Trophoblast cell (in vitro differentiated cells and primary cell): ENCODE measurements at places on chromosomes 5 and 9.

DNA sequence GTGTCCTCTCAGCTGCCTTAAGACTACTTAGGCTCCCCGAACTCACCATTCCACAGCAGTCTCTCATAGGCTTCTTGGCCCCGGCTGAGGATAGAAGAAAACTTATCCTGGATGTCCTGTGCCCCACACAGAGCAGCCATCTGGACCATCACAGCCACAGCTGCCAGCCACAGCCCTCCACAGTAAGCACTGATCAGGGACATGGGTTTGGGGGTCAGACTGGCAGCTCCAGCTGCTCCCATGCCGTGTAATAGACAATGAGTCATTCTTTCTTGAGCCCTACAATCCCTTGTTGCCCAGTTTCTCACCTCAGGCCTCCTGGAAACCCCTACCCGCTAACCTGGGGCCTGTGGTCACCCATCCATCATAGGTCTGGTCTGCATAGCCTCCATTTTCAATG is 5.7 kb downstream of the CREB3 start:
- no peak for DNase-seq
- no peak overlapping the region for H3K4me3 ChIP-seq
- peaks cover 56% of the 10 kb centered on the region for H3K36me3 ChIP-seq
- H3K27me3 ChIP-seq, result no peaks in the 10 kb centered on the region

DNA sequence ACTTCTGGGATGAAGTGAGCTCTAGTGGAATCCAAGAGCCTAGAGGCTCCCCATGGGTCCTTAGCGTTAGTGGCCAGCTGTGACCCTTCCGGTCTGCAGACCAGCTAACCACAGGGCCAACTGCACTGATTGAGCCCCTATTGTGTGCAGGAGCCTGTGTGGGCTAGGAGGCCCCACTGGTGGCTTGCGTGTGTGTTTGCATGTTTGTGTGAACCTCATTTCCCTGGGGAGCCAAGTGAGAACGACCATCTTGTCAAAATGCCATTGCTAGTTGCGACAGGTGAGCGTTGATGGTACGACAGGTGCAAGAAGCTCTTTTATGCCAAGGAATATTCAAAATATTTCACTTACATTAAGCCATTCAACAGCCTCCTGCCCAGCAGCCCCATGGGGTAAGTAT is 44.1 kb upstream of the ANKRD33B start:
- no peak overlapping the region for H3K4me3 ChIP-seq
- DNase-seq, result no peak
- no peak overlapping the region for H3K27ac ChIP-seq
- H3K27me3 ChIP-seq, result no peaks in the 10 kb centered on the region

- no peak overlapping the region for H3K4me3 ChIP-seq
- H3K27ac ChIP-seq, result no peak overlapping the region
- H3K4me1 ChIP-seq, result peaks cover 7% of the 10 kb centered on the region
Measured at GRCh38 chr9:87594662-87595061, 97.0 kb downstream of the DAPK1 start.

DNA sequence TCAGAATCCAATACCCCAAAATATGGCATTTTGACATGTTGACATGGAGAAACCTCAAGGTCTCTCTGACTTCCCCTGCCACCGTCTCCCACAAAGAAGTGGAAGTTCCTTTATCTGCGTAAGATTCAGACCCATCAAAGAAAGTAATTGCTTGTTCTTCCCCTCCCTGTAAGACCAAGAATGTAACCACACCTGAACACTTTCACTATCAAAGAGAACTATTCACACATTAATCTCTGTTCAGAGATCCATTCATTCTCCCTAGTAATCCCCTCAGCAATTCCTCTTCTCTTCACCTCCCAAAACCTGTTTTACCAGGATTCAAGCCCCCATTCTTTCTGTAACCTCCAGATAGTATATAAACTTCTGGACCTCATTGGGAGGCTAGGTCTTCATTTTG is 4.1 kb upstream of the SLC1A1 start:
- no peak for DNase-seq
- H3K4me1 ChIP-seq, result peaks cover 6% of the 10 kb centered on the region
- no peak overlapping the region for H3K4me3 ChIP-seq
- H3K36me3 ChIP-seq, result no peaks in the 10 kb centered on the region

DNA sequence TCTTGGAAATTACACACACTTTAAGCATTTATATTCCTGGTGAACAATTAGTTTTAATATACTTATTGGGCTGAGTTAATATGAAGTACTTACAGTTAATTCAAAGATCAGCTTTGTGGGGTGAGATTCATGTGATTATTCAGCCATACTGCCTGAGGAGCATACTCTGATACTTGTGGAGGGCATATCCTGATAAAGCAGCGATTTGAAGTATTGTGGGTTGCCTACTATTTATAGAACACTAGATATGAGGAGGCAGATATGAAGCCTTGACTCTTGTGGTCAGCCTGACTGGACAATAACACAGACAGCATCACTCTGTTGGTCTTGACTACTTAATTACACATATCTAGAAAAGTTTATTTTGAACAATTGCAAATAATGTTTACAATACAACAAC is 27.0 kb upstream of the AGGF1 start:
- DNase-seq, result no peak
- no peaks in the 10 kb centered on the region for H3K4me1 ChIP-seq
- no peaks in the 10 kb centered on the region for H3K36me3 ChIP-seq
- no peaks in the 10 kb centered on the region for H3K27me3 ChIP-seq

GRCh38 chr5:107959573-107960279 is 289.0 kb upstream of the EFNA5 start:
- no peak for DNase-seq
- no peaks in the 10 kb centered on the region for H3K27me3 ChIP-seq
- no peak overlapping the region for H3K4me3 ChIP-seq

- no peak for DNase-seq
- no peak overlapping the region for H3K4me3 ChIP-seq
- no peaks in the 10 kb centered on the region for H3K27me3 ChIP-seq
- H3K4me1 ChIP-seq, result no peaks in the 10 kb centered on the region
- H3K36me3 ChIP-seq, result peaks cover 58% of the 10 kb centered on the region
Measured at GRCh38 chr5:154826-155225, 36.5 kb upstream of the LRRC14B start.

DNA sequence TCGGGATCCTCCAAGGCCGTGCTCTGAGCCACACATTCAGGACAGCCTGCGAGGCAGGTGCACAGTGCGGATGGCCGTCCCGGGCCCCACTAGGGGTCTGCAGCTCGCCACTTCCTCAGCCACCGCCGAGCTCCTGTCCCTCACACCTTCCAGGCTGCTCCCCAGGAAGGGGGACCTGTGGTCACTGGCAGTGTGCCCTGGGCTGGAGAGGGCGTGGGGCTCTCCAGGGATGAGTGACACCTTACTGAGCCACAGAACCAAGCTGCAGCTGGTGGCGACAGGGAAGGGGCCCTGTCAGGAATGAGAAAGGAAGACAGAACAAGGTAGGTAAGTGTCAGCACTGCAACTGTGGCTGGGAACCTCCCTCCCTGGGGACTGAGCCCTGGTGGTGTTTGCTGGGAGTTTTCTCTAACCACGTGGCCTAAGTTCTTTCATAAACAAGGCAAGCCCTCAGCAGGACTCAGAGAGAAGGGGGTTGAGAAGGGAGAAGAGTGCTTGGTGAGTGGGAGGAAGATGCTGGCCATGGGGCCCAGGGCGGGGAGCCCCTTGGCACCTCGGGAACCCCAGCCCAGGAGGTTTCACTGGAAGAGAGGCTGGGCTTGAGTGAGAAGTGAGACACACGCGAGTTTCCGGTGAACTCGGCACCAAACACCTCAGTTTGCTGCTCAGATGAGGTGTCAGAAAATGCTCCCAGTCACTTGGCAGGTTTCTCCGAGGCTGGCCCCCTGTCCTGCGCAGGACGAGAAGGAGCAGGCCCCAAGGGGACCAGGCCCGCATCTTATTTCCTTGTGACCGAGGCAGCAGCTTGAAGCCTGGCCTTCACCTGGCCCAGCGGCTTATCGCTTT is 5.2 kb downstream of the IL13 start:
- no peaks in the 10 kb centered on the region for H3K27me3 ChIP-seq
- H3K36me3 ChIP-seq, result no peaks in the 10 kb centered on the region
- DNase-seq, result no peak
- H3K27ac ChIP-seq, result no peak overlapping the region

DNA sequence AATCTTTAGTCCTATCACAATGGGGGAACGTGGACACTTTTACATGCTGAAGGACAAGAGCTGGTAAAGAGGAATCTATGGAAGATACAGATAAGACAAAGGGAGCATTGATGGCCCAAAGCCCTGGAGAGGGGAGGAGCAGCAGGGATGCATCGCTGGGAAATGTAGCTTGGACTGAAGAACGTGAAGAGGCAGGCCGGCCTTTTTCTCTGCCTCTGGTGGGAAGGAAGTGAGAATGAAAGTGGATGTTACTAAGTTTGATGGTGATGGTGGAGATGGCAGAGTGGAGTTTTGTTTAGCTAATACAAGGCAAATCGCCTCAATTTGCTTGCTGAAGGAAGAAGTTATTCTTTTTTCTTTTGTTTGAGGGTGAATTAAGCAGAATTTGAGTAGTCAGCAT is 124.6 kb upstream of the TAF11L2 start:
- no peak overlapping the region for H3K27ac ChIP-seq
- peaks cover 4% of the 10 kb centered on the region for H3K4me1 ChIP-seq
- H3K27me3 ChIP-seq, result no peaks in the 10 kb centered on the region
- H3K36me3 ChIP-seq, result no peaks in the 10 kb centered on the region

- no peaks in the 10 kb centered on the region for H3K27me3 ChIP-seq
- H3K27ac ChIP-seq, result peak overlapping the region; percentile 3
- H3K36me3 ChIP-seq, result no peaks in the 10 kb centered on the region
- peaks cover 18% of the 10 kb centered on the region for H3K4me1 ChIP-seq
- no peak for DNase-seq
- no peak overlapping the region for H3K4me3 ChIP-seq
Measured at GRCh38 chr5:153960269-153961215, 78.2 kb downstream of the FAM114A2 start.

- H3K27me3 ChIP-seq, result no peaks in the 10 kb centered on the region
- H3K36me3 ChIP-seq, result peaks cover 4% of the 10 kb centered on the region
- no peak overlapping the region for H3K4me3 ChIP-seq
- peak overlapping the region; percentile 78 for H3K27ac ChIP-seq
- peak; percentile 92 for DNase-seq
- H3K4me1 ChIP-seq, result peaks cover 23% of the 10 kb centered on the region
Measured at GRCh38 chr9:76161541-76161940, 232.7 kb downstream of the RFK start.

- no peak for DNase-seq
- H3K36me3 ChIP-seq, result peaks cover 3% of the 10 kb centered on the region
- H3K4me1 ChIP-seq, result no peaks in the 10 kb centered on the region
- H3K27ac ChIP-seq, result no peak overlapping the region
- H3K4me3 ChIP-seq, result no peak overlapping the region
- H3K27me3 ChIP-seq, result no peaks in the 10 kb centered on the region
Measured at GRCh38 chr5:154046486-154046885, 7.7 kb downstream of the MFAP3 start.

DNA sequence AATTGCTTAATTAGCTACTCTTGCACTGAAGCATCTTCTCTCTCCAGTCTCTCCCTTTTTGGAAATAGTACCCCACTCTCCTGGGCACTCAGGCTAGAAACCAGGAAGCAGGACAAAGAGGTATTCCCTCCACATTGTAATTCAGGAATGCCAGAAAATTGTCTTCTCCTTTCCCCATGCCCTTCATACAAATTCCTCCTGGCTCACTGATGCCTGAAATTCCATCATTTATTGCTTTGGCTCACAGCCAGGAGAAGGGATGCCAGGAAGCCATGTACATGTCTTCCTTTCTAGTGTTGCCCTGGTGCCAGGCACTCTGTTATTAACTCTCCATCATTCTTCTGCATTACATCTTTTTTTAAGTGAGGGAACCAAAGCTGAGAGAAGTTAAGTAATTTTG is 716.5 kb upstream of the C9orf72 start:
- no peak overlapping the region for H3K27ac ChIP-seq
- DNase-seq, result no peak
- no peak overlapping the region for H3K4me3 ChIP-seq

GRCh38 chr5:66507106-66507505 is 89.1 kb upstream of the MAST4 start:
- no peaks in the 10 kb centered on the region for H3K36me3 ChIP-seq
- DNase-seq, result no peak
- no peaks in the 10 kb centered on the region for H3K27me3 ChIP-seq
- H3K4me3 ChIP-seq, result no peak overlapping the region
- H3K27ac ChIP-seq, result no peak overlapping the region
- no peaks in the 10 kb centered on the region for H3K4me1 ChIP-seq

DNA sequence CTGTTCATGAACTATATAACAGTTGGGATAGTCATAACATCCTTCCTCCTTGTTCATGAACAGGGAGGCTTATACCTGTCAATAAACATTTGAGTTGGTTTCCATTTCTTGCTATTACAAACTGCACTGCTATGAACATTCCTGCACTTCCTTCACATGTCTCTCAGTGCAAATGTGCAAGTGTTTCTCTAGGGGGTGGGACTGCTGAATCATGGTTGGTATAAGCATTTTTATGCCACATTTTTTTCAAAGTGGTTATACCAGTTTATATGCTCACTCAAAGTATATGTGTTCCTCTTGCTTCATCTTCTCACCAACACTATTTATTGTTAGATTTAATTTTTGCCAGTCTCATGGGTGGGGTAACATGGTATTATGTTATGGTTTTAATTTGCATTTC is 25.8 kb upstream of the TPD52L3 start:
- H3K27ac ChIP-seq, result no peak overlapping the region
- no peaks in the 10 kb centered on the region for H3K36me3 ChIP-seq
- H3K4me1 ChIP-seq, result no peaks in the 10 kb centered on the region
- H3K4me3 ChIP-seq, result no peak overlapping the region

DNA sequence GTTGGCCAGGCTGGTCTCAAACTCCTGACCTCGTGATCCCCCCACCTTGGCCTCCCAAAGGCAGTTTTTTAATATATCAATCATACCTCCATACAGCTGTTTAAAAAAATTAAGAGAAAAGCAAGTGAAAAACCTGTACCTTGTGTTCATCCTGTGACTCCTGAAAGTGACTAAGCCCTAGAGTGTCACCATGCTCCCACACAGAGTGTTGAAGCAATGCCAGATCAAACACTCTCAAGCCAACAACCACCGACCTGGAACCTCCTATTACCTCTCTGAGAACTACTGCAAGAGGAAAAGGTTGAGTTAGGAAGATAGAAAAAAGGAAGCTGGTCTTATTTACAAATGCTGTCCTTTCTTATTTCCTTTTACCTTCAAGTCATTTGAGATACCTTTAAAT is 123.5 kb downstream of the RASEF start:
- no peak overlapping the region for H3K4me3 ChIP-seq
- no peak overlapping the region for H3K27ac ChIP-seq
- H3K36me3 ChIP-seq, result no peaks in the 10 kb centered on the region
- peaks cover 4% of the 10 kb centered on the region for H3K4me1 ChIP-seq
- H3K27me3 ChIP-seq, result no peaks in the 10 kb centered on the region
- no peak for DNase-seq

- no peak overlapping the region for H3K4me3 ChIP-seq
- no peak overlapping the region for H3K27ac ChIP-seq
- DNase-seq, result peak; percentile 2
- H3K36me3 ChIP-seq, result no peaks in the 10 kb centered on the region
- H3K27me3 ChIP-seq, result no peaks in the 10 kb centered on the region
Measured at GRCh38 chr9:83511051-83511450, 27.1 kb downstream of the FRMD3 start.
